Brain (organoid and tissue), 16 donors: ENCODE measurements at places on chromosomes 4 and X.

- DNase-seq: peak; percentile 6
Observed at GRCh38 chr4:180134091-180134866, 2108.9 kb upstream of the TENM3 start.

DNA sequence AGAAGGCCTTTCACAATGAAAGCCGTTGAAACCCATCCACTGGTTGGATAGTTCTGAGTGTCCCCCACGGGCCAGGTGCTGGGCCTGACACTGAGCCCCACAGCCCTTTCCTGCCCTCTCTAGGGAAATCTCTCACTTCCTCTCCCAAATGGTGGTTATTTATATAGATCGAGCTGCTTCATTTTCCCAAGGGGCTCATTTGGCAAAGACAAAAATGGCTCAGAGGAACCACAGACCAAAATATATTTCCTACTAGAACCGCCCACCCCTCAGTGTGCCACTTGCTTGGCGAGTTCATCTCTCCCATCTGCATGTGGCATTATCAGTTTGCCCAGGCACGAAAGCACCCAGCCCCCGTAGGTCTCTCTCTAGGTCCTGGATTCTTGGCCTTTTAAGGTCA, 53.3 kb upstream of the STIM2 start:
- DNase-seq: no peak

GRCh38 chrX:129115935-129116334, 407.4 kb downstream of the SMARCA1 start:
- no peak for DNase-seq

DNA sequence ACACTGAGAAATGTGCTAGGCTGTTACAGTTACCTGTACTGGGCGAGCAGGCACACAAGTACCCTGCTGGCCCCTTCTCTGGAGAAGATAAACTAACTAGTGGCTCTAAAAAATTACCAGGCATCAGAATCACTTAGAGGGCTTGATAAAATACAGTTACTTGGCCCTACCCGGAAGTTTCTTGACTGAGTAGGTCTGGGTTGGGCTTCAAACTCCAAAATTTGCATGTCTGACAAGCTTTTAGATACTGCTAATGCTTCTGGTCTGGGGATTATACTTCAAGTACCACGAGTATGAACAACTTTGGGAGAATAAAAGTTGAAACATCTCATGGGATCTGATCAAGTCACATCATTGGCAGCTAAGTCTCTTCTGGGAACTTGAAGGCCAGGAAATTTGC, 30.8 kb downstream of the CEP135 start:
- DNase-seq: no peak

DNA sequence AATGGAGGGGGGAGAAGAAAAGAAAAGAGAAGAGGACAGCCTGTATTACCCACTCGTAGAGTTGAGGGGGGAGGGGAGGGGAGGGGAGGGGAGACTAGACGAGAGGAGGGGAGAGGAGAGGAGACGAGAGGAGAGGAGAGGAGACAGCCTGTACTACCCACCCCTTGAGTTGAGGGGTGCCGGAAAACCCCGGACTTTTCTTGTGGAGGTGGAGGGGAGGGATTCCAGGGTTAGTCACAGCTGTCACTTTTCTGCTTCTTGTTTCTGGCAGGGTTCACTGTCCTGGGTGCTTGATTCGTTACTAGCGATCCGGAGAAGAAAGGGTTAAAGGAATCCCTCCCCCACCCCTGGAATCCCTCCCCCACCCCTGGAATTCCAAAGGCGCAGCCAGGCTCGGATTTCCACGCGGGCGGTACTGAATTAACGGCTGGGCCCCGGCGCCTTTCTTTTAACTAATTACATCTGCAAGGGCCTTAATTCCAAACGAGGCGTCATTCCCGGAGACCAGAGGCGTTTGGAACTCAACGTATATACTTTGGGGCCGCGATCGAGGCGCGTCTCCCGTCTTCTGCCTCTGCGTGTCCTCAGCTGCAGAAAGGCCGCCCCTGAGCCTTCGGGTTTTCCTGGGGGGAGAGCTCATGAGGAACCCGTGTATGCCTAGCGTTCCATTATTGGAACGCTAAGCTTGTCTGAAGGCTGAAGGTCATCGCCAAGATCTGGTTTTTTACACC, 20.1 kb upstream of the CSF2RA start:
- peak; percentile 34 for DNase-seq

GRCh38 chrX:54807524-54808108, at the start of gene MAGED2:
Gene MAGED2 (plus strand): TSS chrX:54807745. CDS start chrX:54809332, 1,587 bp downstream.
- DNase-seq: peak; percentile 70

DNA sequence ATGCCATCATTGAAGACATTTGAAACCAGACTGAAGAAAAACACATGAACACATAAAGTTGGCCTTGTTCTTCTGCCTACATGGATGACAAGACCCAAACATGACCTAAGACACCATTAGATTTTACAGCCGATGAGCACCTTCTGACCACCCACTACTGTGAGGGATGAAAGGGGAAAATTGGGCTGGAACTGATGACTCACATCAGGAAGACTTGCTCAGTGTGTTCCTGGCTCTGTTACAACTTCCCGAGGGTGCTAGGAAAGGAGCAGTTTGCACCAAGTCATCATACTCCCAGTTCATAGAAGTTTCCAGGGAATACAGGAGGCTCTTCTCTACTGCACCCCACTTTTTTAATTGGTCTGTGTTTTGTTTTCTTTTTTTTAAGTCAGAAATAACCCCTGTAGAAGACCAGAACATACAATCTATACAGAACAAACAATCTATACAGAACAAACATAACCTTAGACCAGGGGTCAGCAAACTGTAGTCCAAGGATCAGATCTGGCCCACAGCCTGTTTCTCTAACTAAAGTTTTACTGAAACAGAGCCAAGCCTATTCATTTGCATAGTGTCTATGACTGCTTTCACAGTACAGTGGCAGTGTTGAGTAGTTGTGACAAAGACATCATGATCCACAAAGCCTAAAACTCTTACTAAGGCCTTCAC, 25.3 kb downstream of the BTC start:
- DNase-seq: no peak

DNA sequence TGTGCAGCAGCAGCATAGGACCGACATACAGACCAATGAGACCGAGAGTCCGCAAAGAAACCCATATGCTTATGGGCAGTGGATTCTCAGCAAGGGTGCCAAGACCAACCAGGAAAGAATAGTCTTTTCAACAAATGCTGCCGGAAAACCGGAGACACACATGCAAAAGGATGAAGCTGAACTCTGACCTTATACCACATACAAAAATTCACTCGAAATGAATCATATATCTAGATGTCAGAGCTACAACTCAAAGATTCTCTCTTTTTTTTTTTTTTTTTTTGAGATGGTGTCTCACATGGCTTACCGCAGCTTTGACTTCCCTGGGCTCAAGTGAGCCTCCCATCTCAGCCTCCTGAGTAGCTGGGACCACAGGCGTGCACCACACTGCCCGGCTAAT, 16.0 kb upstream of the MXD4 start:
- no peak for DNase-seq

DNA sequence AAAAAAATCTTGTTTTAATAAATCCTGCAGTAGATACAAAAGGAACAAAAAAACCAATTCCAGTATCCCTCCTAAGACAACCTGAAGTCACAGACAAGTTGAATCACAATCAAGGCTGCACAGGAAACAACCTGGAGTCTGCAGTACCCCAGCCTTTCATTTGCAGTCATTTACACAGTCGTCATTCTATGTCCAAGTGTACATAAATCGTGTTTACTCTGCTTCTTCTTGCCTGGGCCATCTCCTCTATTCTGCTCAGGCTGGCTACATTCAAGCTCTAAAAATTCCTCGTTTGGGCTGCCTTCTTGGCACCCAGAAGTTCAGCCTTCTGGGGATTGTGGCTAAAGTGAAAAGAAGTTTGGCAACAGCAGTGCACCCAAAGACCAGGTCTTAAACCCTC, 37.8 kb downstream of the NALF2 start:
- no peak for DNase-seq

DNA sequence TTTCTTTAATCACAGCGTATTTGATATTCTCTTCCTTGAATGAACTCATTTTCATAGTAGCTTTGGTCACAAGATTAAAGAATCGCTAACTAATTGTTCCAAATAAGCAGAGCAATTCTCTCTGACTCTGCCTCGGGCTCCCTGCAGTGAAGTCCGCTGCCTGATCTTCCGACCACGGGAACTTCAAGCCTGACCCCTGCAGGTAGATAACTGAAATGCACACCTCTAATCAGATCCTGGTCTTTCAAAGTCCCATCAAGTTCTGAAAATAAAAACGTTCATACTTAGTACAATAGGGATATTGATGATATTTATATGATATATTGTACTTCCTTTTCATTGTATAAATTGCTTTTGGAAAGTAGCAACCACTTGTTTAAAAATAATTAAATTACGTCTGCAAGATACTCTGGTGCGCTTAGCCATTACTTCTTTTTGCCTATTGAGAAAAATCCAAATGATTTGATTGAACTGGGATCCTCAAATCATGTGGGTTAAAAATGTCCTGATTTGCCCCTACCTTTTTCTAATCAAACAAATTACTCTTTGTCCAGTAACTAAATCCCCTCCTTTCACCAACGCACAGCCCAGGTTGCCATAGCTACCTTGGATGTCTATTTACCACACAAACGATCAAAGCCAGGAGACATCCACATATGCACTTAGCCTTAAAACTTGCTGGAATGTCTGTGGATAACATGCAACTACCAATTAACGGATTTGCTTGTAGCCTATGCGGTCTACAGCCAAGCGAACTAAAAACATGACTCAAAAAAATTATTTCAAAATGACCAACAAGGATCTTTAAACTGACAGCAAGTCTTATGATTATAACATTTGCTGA, 4.2 kb downstream of the MID1 start:
- peak; percentile 87 for DNase-seq

DNA sequence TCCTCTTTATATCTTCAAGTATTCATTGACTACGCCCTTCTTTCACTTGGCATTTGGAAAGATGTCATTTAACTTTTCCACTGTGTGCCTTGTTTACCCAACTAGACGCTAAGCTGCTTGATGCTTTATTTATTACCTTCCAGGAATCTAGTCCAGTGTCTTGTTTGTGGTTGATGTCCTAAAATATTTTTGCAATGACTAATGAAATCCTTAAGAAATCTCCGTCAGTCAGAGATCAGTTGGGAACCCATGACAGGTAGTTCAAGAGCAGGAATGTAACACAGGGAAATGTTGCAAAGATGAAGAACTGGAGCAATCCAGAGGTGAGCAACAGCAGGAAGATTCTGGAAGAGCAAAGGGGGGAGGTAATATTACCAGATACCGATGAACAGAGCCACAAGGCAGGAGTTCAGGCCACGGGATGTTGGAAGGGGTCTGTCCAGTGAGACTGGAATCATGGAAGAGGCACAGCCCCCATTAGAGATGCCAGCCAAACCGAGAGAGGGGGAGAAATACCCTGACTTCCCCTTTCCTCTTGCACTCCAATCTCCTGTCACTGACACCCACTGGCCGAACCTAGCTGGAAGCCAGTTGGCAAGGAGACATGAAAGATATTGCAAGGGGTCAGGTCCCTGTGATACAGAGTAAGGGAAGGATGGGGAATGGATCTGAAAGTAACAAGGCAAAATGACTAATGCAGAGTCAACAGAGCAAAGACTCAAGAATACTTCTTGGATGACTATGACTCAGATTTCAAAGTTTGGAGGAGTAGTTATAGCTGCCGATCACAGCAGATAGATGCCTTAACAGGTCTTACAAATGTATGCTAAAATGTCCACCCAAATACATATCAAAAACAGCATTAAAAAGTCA, 62.7 kb upstream of the PHKA2 start:
- no peak for DNase-seq

- DNase-seq: no peak
Observed at GRCh38 chr4:143184217-143184502, 557 bp upstream of the USP38 start.

DNA sequence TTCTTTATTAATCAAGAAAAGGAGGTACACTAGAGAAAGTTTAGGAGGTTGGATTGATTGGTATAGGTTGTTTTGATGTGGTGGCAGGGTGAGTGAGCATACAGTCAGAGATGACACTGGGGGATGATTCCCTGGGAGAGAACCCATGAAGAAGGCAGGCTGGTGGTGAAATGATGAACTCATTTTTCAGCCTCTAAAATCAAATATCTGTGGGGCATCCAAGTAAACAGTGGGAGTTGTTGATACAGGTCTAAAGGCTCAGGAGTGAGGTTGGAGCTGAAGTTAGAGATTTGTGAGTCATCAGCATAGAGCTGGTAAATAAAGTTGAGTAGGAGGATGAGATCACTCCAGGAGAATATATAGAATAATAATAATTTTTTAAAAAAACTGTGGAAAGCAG, 10.0 kb upstream of the AP1S2 start:
- DNase-seq: no peak

GRCh38 chr4:122476126-122476525, 19.6 kb upstream of the IL2 start:
- DNase-seq: no peak

- no peak for DNase-seq
Observed at GRCh38 chr4:8245884-8246833, 23.4 kb upstream of the HTRA3 start.

- no peak for DNase-seq
Observed at GRCh38 chr4:93313197-93313596, 515.4 kb upstream of the ATOH1 start.

DNA sequence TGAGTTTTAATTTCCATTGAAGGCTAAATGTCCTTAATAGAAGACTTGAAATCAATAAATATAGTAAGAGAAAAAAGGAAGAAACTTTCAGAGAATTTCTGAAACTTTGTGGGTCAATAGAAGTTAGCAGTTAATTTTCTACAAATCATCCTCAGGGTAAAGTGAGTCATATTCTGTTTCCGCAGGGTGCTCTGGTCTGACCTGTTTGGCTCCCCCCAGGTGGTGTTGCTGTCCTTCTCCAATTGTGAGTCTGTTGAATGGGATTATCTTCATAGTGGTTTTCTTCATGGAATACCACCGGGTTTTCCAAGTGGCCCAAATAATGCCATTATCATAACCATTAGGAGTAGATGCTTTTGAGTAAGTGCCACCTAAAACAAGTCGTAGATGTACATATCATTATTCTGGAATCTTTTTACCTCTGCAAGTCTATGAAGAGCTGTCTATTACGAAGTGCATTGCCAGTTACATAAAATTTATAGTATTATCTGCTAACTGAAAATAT, 7.7 kb downstream of the FGG start:
- DNase-seq: no peak

GRCh38 chr4:38075370-38076152, 115.4 kb downstream of the PTTG2 start:
- DNase-seq: no peak

- no peak for DNase-seq
Observed at GRCh38 chrX:30822068-30822681, 66.9 kb downstream of the TAB3 start.

DNA sequence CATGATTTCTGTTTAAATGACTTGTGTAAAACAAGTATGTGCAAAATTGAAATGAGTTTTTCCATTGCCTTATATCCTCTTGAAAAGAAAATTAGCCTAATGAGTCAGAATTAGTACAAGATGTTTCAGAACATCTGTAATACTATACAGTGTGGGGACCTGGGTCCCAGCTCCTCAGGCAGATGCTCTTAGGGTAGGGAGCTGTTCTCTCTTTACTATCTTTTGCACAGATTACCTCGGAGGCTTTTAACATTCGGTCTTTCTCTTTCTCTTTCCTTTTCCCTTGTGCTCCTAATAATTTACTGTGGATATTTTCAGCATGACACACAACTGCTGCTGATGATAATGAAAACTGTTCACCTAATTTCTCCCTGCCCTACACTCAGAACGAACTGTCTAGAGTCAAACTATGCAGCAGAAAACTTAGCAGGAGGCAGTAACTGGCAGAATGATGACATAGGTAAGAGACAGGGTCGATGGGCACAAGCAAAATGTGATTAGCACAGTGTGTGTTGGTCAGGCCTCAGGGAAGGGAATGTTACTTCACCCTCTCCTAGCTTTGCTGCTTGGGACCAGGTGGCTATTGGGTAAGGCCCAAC, 455.3 kb downstream of the PDHA2 start:
- no peak for DNase-seq
